ENCODE measurements at places on chromosomes 1 and 21.

GRCh38 chr1:243407284-243408018 is 151.6 kb downstream of the SDCCAG8 start:
- DNase-seq = no peak

DNA sequence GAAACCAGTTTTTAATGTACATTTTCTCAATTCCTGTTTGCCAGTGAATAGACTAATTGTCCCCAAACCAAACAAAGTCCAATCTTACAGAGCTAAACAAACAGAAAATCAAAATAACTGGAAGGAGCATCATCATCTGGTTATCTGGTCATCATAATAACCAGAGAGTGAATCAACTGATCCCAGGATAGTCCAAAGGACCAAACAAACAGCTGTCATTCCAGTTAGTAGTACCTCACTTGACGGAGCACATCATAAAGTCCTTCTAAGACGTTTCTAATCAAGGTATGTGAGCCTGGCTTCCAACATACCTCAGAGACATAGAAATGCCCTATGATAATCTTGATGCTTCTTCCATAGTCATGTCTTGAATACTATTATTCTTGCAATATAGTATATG is 240.5 kb downstream of the LTN1 start:
- DNase-seq = no peak

DNA sequence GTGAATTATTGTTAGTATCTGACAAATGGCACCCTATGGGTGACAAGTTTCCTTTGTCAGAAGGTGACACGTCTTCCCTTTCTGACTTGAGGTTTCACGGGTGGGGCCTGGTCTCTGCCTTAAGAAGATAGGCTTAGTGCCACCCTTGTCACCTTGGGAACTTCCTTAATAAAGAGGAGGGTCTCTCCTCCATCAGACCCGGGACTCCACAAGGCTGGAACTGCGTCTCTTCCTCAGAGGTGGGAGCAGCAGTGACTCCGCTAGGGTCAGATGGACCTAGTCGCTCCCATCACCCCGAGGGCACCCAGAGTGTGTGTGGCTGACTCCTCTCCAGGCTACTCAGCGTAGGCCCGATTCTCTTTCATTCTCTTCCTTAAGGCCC is 774 bp upstream of the WDTC1 start:
- DNase-seq = no peak

DNA sequence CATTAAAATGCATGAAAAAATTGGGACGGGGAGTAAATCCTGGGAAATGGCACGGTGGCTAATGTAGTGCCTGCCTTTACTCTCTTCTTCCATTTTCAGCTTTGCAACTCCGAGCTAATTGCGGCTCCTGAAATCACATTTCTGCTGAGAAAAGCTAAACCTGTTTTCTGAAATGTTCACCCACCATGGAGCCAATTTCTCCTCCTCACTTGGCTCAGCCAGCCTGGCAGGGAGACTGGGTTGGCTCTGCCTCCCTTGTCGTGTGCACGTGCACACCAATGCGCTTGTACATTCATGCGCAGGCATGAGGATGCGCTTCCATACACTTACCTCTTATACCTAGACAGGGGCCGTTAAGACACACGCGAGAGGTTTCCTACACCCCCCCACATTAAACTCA is 165.4 kb downstream of the PLXNA2 start:
- DNase-seq = no peak

GRCh38 chr1:26191739-26192138 is 1.3 kb downstream of the CATSPER4 start:
- DNase-seq = no peak

GRCh38 chr1:77170687-77171086 is 48.5 kb downstream of the PIGK start:
- DNase-seq = no peak

GRCh38 chr1:92125204-92125603 is 45.1 kb downstream of the BTBD8 start:
- no peak for DNase-seq

- no peak for DNase-seq
These were observed 23.7 kb downstream of the HLX start for GRCh38 chr1:220902916-220903315.

- no peak for DNase-seq
These were observed 27.5 kb upstream of the H6PD start for GRCh38 chr1:9207086-9207485.

DNA sequence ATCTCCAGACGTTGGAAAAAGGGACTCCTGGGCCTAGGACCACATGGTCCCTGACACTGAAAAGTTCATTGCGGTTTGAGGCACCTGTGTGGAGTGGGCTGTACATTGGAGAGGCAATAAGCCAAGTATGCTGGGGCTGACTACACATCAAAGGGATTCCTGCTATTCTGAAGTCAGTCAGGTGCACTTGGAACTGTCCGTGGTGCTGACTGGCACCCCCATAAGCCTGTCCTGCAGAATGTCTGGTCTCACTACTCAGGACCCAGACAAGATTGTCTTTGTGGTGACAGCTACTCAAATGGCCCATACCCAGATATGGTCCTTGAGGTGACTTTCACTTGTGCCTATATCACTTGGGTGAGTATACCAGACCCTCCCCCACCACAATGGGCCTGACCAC is 150.6 kb downstream of the RWDD3 start:
- no peak for DNase-seq

DNA sequence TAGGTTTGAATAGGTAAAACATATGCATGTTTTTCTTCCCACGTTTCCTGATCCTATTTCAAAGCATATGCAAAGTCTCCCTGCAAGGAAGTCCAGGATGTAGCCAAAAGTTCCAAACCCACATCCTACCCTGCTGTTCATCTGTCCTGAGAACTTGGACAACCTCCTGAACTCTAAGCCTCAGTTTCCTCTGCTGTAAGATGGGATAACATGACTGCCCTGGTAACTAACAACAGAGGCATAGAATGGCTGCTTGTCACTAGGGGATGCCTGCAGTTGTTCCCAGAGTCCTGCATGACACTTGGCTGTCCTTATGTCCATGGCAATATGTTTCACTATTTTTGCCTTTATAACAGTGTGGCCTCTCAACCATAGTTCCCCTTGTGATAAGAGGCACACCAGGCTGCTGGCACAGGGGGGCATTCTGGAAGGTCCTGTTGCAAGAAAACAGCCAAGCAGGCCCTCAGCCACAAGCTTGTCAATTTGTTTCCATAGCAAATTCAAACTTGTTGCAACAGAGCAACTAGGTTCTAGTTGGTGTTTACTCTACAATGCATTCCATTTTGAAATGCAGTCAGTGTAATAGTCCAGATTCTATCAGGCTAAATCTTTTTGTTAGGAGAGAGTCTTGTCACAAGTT is 1.5 kb upstream of the HDGF start:
- DNase-seq = no peak

- no peak for DNase-seq
These were observed 4.3 kb upstream of the PLEKHG5 start for GRCh38 chr1:6495540-6496364.

DNA sequence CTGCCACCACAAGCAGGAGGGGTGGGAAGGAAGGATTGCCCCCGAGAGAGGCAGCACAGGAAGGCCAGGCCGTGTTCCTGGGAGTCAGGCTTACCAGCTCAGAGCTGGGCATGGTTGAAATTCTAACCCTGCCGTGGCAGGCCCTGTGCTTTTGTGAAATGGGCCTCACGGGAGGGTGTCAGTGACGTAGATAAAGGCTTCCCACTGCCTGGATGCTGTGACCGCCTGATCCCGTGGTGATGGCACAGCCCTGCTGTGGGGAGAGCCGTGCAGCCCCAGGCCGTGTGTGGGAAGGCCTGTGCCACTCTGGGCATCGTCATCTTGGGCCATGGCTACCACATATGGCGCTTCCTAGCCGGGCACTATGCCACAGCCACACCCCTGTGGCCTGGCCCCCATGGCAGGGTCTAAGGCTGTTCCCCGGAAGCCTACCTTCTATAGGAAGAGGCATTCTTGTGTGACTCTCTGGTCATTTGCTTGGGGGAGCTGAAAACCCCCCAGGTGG is 161.3 kb downstream of the PCBP3 start:
- no peak for DNase-seq

DNA sequence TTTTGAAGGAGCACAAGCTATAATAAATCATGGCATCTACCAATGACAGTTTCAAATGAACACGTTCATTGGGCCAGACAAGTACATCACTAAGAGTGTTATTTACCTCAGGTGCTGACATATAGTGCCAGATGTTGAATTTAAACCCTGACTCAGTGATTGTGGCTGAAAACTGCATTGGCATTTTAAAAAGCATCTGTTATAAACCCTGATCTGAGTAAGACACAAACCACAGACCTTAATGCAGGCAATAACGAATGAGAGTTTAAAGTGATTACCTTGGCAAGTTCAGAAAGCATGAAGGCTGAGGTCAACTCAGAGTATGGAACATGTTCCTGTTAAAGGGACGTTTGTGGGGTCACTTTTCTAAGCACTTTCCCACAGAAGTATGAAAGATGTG is 865.1 kb upstream of the TMPRSS15 start:
- DNase-seq = no peak

- no peak for DNase-seq
These were observed 19.3 kb downstream of the F3 start for GRCh38 chr1:94522304-94522703.

DNA sequence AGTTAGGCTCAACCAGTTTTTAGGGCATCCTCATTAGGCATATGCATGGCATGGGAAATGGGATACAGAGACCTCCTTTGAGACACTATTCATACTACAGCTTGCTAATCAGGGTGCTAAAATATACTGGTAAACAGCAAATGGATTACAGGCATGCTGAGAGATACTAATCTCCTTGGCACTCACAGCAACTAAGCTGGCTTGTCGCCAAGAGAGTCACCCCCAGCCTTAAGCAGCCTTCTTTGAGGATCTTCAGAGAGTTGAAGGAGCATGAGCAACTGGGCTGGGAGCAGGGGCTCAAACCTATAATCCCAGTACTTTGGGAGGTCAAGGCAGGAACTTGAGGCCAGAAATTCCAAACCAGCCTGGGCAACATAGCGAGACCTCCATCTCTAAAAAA is 120.1 kb upstream of the NR5A2 start:
- DNase-seq = no peak

- DNase-seq = no peak
These were observed 6.8 kb upstream of the EFHD2 start for GRCh38 chr1:15402809-15403450.

DNA sequence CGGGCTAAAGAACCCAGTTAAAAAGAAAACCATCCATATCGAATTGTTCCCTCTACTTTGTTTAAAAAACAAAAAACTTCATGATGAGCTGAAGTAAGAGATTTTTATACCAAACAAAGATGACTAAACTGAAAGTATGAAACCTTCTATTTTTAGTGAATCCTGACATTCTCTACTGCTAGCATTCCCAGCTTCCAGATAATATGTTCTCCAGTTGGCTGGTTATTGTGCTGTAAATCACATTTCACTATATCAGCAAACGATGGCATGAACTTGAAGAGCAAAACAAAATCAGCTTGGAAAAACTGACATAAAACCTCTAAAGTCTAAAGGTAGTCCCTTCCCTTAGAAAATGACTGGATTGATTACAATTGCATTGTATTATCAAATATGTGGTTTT is 68.1 kb upstream of the APP start:
- DNase-seq = no peak

GRCh38 chr1:200558866-200559459 is 61.6 kb downstream of the KIF14 start:
- no peak for DNase-seq

GRCh38 chr21:44941567-44941966 is 1.7 kb downstream of the SLX9 start:
- no peak for DNase-seq

GRCh38 chr1:212496682-212497081 is 64.0 kb downstream of the NENF start:
- DNase-seq = no peak

DNA sequence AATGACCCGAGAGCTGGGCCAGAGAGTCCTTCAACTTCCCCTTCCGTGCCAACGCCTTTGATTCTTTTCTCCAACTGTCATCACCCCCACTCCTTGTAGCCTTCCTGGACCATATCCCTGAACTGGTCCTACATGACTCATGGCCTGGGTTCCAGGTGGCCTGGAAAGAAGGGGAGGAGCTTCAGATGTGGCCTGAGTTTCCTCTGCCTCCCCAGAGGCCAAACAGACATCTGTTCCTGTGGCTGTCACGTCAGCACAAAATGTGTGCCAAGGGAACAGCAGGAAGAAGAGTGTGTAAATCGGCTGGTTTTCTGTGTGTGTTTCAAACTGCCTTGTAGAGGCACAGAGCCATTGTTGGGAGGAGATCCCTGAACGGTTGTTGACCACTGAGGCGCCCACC is 24.9 kb upstream of the KIRREL1 start:
- DNase-seq = no peak

- DNase-seq = no peak
These were observed 291.1 kb downstream of the PCP4 start for GRCh38 chr21:40158366-40158765.

- DNase-seq = no peak
These were observed 471.8 kb upstream of the RUNX1 start for GRCh38 chr21:35520856-35521255.

DNA sequence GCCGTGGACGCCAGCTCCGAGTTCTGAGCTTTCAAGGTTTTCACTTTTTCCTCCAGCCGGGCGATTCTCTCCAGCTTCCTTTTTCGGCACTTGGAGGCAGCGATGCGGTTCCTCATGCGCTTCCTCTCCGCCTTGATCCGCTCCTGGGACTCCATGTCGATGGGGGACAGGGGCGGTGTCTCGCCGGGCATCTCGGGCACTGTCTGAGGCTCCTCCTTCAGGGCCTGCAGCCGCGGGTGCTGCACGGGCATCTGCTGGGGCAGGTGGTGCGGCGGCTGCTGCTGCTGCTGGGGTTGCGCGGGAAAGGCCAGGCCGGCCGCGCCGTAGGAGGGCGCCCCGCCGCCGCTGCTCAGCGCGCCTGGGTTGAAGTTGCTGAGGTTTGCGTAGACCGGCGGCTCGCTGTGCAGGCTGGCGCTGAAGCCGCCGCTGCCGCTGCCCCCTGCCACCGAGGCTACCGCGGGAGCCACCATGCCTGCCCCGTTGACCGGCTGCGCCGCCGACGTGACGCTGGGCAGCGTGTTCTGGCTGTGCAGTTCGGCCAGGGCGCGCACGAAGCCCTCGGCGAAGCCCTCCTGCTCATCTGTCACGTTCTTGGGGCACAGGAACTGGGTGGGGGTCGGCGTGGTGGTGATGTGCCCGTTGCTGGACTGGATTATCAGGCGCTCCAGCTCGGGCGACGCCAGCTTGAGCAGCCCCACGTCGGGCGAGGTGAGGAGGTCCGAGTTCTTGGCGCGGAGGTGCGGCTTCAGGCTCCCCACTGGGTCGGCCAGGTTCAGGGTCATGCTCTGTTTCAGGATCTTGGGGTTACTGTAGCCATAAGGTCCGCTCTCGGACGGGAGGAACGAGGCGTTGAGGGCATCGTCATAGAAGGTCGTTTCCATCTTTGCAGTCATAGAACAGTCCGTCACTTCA is 1.4 kb downstream of the JUN start:
- DNase-seq = no peak

GRCh38 chr1:241622669-241623068 is 17.5 kb downstream of the CHML start:
- no peak for DNase-seq

DNA sequence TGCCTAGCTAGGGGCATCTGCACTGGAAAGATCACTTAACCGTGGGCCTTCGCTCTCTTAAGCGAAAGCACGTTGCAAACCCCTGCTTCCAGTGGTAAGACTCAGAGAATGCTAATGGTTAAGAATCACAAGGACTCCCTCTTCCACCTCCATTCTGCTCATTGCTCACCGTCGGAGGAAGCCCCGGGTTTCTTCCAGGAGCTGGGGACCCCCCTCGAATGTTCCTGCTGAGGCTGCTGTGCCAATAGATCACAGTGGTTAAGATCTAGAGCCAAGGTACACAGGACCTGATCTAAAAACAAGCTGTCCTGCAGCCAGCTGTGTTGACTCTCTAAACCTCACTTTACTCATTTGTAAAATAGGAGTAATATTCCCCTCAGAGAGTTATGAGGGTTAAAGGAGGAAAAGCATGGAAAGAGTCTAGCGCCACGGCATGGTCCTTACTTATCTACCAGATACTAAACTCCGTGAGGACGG is 765 bp downstream of the VAMP3 start:
- no peak for DNase-seq
